Lung (tissue), 17 donors: ENCODE measurements at places on chromosomes 16 and 17.
A peak's percentile ranks its signal among the peaks of the same experiment; 100 is the strongest.

DNA sequence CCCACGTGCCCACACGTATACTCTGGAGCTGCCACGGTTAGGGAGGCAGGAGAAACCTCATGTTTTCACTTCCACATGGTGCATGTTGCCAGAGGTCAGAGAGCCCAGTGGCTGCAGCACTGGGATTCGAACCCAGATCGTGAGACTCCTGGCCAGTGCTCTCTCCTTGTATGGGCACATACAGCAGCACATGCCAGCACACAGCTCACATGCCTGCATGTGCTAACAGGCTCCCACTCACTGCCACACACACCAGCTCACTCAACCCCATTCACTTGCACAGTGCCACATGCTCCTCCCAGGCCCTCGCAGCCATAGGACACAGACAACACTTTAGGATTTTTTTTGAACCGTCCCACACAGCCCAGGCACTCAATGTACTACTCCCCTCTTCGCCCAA, 49.5 kb upstream of the MRPS23 start:
- DNase-seq = no peak

- DNase-seq = no peak
Observed at GRCh38 chr16:102060-102855, 24.2 kb downstream of the MPG start.

GRCh38 chr17:19897090-19897837, 29.5 kb upstream of the ULK2 start:
- DNase-seq = no peak

DNA sequence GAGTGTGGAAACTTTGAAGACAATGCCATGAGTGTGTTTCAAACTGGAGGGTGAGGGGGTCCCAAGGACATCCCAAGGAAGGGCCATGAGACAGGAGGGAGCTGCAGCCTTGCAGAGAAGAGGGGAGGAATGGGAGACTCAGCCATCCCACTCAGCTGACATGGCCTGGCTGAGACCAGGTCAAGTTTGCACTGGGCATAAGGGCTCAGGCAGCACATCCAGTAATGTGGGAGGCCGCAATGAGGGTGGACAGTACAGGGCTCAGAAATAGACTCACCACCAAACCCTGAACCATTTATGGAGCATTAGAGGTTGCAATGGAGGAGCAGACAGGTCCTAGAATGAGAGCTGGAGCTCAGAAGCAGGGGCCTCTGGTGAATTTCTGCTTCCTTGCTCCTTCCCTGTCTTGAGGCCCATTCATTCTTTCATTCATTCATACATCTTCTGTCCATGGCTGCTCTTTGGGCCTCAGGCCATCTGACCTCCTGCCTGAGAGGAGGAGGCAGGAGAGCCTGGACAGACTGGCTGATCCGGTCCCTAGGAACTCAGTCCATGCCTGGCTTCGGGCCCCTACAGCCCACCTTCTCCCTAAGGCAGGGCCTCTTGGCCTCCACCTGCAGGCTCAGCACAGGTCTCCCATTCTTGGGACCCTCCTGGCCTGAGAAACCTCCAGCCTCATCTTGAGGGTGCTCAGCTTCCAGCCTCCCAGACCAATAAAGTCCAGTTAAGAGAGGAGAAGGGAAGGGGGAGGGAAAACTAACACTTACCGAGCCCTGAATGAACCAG, 70.5 kb upstream of the CDH5 start:
- peak; percentile 4 for DNase-seq

DNA sequence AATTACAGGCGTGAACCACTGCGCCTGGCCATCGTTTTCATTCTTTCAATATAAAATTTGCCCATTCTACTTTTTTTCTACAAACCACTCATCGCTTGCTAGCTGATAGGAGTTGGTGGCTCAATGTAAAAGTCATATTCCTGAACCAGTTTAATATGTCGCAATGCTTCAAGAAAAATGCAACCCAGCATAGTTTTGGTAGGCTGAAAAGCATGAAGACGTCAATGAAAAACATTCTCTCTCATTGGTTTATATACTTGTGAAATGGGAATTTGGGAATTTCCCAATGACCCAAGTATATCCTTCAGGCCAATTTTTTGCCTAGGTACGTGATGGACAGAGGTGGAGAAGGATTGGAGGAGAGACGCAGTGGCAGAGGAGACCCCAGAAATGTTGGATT, 26.9 kb downstream of the USP43 start:
- DNase-seq = no peak
